ENCODE measurements at places on chromosomes 4 and X. TPM values are rescaled to one million over a fixed set of nuclear protein-coding genes. Genes with fewer than 3 reads are reported as not detected.

GRCh38 chr4:16834814-16835213 lies 63.6 kb downstream of the LDB2 start:
- no peak for DNase-seq
- H3K36me3 ChIP-seq = no peaks in the 10 kb centered on the region
- H3K4me1 ChIP-seq = no peaks in the 10 kb centered on the region
- H3K4me3 ChIP-seq = no peak overlapping the region

GRCh38 chr4:13344216-13344615 lies 139.9 kb downstream of the RAB28 start:
- H3K27ac ChIP-seq = no peak overlapping the region
- H3K36me3 ChIP-seq = no peaks in the 10 kb centered on the region
- H3K4me1 ChIP-seq = no peaks in the 10 kb centered on the region
- H3K4me3 ChIP-seq = no peak overlapping the region
- no peak for DNase-seq

Gene OTUD6A
- not detected for total RNA-seq

- no peak overlapping the region for H3K27ac ChIP-seq
- H3K4me1 ChIP-seq = no peaks in the 10 kb centered on the region
- no peaks in the 10 kb centered on the region for H3K27me3 ChIP-seq
- H3K36me3 ChIP-seq = no peaks in the 10 kb centered on the region
Observed at GRCh38 chrX:568311-568710, 62.3 kb upstream of the SHOX start.

DNA sequence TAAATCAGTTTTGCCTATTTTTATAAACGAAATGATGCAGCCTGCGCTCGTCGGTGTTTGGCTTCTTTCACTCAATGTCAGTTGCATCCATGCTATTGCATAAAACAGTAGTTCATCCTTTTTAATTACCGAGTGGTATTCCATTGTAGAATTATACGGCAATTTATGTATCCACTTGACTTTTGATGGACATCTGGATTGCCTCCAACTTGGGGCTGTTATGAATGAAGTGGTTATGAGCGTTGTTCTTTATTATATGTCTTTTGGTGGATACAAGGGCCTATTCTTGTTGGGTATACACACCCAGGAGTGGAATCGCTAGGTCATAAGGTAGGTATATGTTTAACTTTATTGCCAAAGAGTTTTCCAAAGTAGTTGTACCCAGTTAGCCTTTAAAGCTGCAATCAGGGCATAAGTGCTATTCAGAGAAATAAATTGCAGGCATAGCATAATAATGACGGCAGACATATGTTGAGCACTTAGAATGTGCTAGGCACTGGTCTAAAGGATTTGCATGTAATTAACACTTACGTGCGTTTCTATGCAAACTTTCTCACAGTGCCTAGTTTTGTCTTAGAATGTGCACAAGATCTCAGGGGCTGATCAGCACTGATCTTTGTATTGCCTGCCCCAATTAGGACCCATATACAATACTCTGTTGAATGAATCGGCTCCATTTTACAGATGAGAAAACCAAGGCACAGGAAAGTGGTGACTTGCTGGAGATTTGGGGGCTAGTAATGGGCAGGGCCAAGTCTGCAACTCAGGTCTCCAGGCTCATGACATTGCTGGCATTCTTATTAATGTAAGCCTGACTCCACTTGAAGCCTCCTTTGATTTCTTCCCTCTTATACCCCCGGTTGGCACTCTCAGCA lies 407.0 kb downstream of the BCOR start:
- no peak overlapping the region for H3K27ac ChIP-seq
- no peaks in the 10 kb centered on the region for H3K4me1 ChIP-seq
- no peaks in the 10 kb centered on the region for H3K36me3 ChIP-seq

Gene ARMCX1
- total RNA-seq = 0.08 TPM

DNA sequence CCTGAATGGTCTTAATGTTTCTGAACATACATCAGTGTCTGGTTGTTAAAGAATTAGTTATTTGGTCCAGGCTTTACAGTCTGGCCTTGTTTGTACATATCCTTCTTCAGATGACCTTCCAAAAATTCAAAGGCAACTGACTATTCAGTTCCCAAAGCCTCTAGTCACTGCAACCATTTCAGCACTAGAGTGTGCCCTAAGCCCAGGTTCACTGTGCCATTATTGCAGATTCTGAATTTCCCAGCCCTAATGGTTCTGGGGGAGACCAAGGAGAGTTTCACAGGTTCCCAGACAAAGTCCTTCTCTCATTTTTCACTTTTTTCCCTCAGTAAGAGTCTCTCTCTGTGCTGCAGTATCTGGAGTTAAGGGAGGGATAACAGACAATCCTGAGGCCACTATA lies 235.8 kb downstream of the TRAM1L1 start:
- DNase-seq = no peak
- no peaks in the 10 kb centered on the region for H3K4me1 ChIP-seq
- no peak overlapping the region for H3K27ac ChIP-seq
- no peaks in the 10 kb centered on the region for H3K36me3 ChIP-seq
- no peak overlapping the region for H3K4me3 ChIP-seq

Gene DHRSX
- total RNA-seq = 15.5 TPM

DNA sequence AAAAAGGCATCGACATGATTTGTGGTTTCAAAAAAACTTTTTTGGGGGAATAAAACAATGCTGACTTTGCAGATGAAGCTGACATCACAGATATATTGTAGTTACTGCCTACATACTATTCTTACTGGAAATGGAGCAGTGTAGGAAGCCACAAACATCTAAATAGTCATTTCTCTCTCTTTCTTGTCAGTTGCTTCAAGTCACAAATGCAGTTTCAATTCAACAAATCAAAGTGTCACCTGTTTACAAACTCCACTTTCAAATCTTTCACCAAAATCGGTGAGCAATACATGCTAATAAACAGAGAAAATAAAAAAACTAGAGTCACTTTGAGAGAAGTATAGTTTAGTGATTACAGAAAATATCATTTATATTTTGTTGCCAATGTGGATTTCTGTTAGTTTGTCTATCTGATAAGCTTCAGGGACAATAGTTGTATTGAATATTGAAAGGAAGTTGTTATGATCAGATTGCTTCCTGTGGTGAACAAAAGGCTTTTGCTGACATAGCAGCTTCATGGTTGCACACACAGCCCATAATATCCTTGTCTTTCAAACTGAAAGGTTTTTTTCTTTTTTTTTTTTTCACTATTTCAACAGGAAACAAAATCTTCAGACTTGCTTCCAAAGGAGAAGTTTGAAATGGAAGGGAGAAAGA lies 49.7 kb upstream of the PTPN13 start:
- DNase-seq = peak; percentile 42
- no peaks in the 10 kb centered on the region for H3K36me3 ChIP-seq
- peaks cover 34% of the 10 kb centered on the region for H3K4me1 ChIP-seq
- H3K27ac ChIP-seq = peak overlapping the region; percentile 91
- H3K27me3 ChIP-seq = no peaks in the 10 kb centered on the region

Gene FTSJ1
- total RNA-seq = 60.2 TPM

DNA sequence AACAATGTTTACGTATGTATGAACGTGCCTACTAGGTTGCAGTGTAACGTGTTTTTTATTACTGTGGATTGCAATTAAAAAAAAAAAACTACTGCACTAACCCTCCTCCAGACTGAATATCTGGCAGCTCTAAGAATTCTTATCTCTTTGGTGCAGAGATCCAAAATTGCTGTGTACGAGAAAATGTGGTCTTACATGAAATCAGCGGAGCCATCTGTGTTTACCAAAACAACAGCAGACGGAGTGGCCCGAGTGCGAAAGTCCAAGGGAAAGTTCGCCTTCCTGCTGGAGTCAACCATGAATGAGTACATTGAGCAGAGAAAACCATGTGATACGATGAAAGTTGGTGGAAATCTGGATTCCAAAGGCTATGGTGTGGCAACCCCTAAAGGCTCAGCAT lies 268.1 kb downstream of the THOC2 start:
- H3K4me3 ChIP-seq = no peak overlapping the region
- no peaks in the 10 kb centered on the region for H3K4me1 ChIP-seq
- no peak for DNase-seq
- no peak overlapping the region for H3K27ac ChIP-seq
- H3K27me3 ChIP-seq = peaks cover 3% of the 10 kb centered on the region
- no peaks in the 10 kb centered on the region for H3K36me3 ChIP-seq

GRCh38 chr4:57220172-57220571 lies 110.0 kb upstream of the IGFBP7 start:
- no peak overlapping the region for H3K4me3 ChIP-seq
- no peak for DNase-seq
- no peaks in the 10 kb centered on the region for H3K27me3 ChIP-seq
- H3K27ac ChIP-seq = no peak overlapping the region
- H3K4me1 ChIP-seq = no peaks in the 10 kb centered on the region

DNA sequence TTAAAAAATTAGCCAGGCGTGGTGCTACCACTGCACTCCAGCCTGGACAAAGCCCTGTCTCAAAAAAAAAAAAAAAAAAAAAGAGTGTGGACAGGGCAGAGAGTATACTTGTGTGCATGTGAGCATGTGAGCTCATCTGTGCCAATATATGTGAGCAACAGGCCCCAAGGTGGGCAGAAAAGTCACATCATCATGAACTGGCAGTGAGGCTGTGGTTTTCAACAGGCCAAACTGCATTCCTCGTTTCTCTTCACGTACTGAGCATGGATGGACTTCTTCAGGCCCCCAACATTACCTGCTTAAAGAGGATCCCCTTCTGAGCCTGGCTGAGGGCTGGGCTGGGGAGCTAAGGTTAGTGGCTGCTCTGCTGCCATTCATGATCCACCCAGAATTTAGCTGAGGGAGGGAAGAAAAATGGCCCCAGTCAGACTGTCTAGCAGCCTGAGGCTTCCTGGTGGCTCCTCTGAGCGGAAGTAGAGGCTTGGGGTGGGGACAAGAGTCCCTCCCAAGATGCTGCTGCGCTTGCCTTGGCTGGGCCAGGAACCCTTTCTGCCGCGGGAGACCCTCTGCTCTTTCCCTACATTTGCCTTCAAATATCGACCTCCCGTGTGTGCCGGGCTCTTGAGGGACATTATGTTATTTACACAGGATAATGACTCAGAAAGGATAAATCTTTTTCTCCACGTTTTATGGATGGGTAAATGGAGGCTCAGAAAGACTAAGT lies 55.0 kb downstream of the DIPK2B start:
- no peaks in the 10 kb centered on the region for H3K36me3 ChIP-seq
- H3K4me1 ChIP-seq = no peaks in the 10 kb centered on the region
- H3K27me3 ChIP-seq = no peaks in the 10 kb centered on the region
- H3K27ac ChIP-seq = no peak overlapping the region
- DNase-seq = no peak

- no peak for DNase-seq
- no peak overlapping the region for H3K4me3 ChIP-seq
- peaks cover 4% of the 10 kb centered on the region for H3K36me3 ChIP-seq
- peaks cover 15% of the 10 kb centered on the region for H3K4me1 ChIP-seq
- no peaks in the 10 kb centered on the region for H3K27me3 ChIP-seq
Observed at GRCh38 chrX:42955349-42955748, 177.4 kb upstream of the PPP1R2C start.

Gene FAM9C
- total RNA-seq = not detected

GRCh38 chr4:25007598-25007997 lies 23.1 kb downstream of the LGI2 start:
- no peak for DNase-seq
- H3K27me3 ChIP-seq = no peaks in the 10 kb centered on the region
- no peak overlapping the region for H3K4me3 ChIP-seq
- no peaks in the 10 kb centered on the region for H3K4me1 ChIP-seq
- H3K27ac ChIP-seq = no peak overlapping the region

Gene TIGD4
- total RNA-seq = 0.25 TPM

- no peak overlapping the region for H3K4me3 ChIP-seq
- H3K27me3 ChIP-seq = no peaks in the 10 kb centered on the region
- peaks cover 46% of the 10 kb centered on the region for H3K4me1 ChIP-seq
Observed at GRCh38 chrX:1502241-1502640, 34.7 kb downstream of the P2RY8 start.

Gene ITM2A
- total RNA-seq = 148 TPM

DNA sequence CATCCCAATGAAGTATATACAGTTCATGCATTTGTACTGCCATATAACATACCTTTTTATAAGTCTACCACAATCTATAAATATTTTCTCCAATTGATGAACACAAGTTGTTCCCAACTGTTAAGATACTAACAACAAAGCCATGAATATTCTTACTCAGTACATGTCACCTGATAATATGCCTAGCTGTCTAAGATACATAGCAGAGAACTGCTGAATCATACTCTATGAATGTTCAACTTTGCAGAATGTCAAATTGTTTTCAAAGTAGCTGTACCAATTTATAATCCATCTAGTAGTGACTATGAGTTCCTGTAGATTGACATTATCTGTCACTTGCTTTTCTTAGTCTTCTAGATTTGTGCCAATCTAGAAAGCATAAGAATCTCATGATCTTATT lies 84.9 kb downstream of the RAB28 start:
- no peak overlapping the region for H3K4me3 ChIP-seq
- no peaks in the 10 kb centered on the region for H3K36me3 ChIP-seq
- no peaks in the 10 kb centered on the region for H3K27me3 ChIP-seq
- H3K4me1 ChIP-seq = no peaks in the 10 kb centered on the region
- no peak overlapping the region for H3K27ac ChIP-seq

- H3K36me3 ChIP-seq = no peaks in the 10 kb centered on the region
- no peak overlapping the region for H3K27ac ChIP-seq
- H3K4me1 ChIP-seq = peaks cover 3% of the 10 kb centered on the region
- no peaks in the 10 kb centered on the region for H3K27me3 ChIP-seq
Observed at GRCh38 chr4:145539671-145540070, 58.0 kb downstream of the SMAD1 start.

Gene C1QTNF7
- total RNA-seq = not detected

Gene CDKL2
- 0.74 TPM for total RNA-seq

GRCh38 chr4:67234296-67234695 lies 311.0 kb downstream of the CENPC start:
- no peak for DNase-seq
- no peak overlapping the region for H3K27ac ChIP-seq
- H3K27me3 ChIP-seq = no peaks in the 10 kb centered on the region
- H3K4me1 ChIP-seq = no peaks in the 10 kb centered on the region
- H3K36me3 ChIP-seq = no peaks in the 10 kb centered on the region

Gene BST1
- total RNA-seq = 1.0 TPM

Data from activated CD4-positive, alpha-beta T cell treated with anti-CD3 and anti-CD28 coated beads, Interleukin-2, amount 10 ng/mL, durations not matched to agents 7 days and 5 days (primary cell).